ENCODE measurements at places on chromosomes 6 and 20.

GRCh38 chr6:170130771-170131241, 160.1 kb downstream of the DLL1 start:
- no peak for DNase-seq

DNA sequence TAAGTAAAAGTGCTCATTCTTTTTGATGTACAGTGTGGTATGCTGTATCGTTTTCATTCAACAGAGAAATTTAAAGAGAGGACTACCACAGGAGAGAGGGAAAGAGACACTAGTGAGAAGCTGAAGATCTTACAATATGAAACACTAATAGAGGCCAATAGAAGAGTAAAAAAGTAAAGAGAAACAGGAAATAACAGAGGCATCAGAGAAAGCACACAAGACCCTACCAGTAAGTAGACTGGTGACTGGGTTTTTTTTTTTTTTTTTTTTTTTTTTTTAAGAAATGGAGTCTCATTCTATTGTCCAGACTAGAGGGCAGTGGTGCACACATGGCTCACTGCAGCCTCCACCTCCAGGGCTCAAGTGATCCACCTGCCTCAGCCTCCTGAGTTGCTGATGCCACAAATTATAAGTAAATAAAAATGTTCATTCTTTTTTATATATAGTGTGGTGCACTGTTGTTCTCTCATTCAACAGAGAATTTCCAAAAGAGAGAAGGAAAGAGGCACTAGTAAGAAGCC, 18.8 kb downstream of the ELOVL4 start:
- no peak for DNase-seq

DNA sequence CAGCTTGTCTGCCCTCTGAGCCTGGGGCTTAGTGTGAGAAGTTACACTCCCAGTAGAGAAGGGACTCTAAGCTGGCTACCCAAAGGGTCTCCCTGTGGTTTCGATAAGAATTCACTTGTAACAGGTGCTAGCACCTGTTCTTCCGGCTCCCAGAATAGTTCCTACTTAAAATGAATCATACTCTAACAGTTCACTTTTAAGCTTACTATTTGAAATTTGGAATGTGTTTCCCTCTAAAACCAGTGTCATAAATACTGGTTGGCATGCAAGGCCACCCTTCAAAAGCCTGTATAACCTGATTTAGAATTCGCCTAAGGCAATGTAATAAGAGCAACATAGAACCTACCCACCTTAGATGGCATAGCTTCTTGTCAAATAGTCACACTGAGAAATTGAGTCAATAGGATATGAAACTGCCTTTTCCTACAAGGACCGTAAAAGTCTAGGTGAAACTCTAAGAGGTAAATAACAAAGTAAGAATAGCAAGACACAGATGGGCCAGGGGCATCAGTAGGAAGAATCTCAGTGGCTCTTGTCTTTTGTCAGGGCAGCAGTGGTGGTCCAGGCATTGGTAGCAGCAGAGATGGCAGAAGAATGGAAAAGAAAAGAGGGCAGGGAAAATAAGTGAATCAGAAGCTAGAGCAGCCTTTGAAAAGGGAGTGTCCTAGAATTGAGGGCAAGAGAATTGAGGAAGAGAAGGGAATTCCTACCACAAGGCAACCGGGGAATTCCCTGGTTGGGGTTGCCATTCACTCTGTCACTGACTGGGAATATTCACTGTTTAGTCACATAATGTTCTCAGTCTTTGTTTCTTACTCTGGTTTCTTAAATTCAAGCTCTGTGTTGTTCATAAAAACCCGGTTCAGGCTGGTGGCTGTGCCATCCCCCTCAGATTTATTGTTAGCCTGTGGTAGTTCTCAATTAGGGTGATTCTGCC, 91.5 kb downstream of the HIVEP2 start:
- no peak for DNase-seq

DNA sequence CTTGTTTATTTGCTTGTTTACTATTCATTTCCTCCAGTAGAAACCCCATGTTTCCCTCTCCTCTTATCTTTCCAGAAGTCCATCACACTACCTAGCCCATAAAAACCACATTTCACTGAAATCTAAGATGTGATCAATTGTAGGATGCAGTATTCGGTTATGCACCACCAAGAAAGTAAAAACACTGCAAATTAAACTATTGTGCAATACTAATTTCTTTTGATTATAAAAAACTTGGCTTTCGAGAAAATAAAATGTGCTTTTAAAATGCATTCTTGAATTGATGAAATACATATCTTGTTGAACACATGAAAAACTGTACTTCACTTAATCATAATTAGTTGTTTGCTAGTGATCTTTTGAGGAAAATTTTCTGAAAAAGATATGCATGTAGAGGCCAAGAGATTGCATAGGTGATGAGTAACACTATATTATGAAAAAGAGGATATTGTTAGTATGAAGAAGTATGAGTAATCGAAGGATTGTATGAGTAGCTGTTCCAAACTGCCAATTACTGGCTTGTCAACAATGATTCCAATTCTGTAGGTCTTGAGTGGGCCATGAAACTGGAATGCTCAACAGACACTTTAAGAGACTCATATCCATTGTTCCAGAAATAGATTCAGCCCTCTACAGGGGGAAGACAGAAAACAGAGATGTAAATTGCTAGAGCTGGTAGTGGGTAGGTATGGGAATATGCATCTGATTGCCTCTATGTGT, 79.7 kb downstream of the RNF217 start:
- DNase-seq: no peak

DNA sequence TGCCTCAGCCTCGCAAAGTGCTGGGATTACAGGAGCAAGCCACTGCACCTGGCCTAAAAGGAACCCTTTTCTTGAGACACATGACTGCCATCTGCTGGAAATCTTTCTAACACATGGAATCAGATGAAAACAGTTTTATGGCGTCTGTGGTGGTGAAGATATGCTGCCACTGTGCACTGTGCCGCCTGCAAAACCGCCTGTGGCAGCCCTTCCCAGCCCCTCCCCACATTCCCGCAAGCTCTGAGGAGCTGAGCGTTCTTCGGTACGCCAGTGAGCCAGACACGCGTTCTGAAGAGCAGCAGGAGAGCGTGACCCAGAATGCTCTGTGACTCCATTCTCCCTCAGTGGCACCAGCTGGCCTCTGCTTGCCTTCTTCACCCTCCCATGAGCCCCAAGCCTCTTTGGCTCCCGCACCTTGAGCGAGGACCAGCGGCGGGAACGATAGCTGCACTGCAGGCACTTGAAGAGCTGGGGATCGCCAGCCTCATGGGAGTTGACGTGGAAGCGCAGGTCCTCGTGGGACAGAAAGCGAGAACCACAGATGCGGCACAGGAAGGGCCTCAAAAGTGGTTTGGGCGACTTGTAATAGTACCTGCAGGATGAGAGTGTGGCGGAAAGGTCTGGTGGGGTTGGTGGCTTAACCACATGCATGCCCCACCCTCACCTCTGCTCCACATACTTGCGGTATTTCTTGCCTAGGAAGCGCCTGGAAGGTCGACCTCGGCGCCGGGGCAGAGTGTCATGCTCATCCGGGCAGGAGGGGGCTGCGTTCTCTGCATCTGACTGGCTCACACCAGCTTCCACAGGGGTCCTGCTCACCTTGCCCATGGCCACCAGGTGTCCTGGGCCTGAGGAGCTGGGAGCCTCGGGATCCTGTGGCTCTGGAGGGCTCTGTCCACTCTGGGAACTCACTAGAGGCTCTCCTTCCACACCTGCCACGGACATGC, 8.7 kb downstream of the ZNF335 start:
- peak; percentile 54 for DNase-seq

DNA sequence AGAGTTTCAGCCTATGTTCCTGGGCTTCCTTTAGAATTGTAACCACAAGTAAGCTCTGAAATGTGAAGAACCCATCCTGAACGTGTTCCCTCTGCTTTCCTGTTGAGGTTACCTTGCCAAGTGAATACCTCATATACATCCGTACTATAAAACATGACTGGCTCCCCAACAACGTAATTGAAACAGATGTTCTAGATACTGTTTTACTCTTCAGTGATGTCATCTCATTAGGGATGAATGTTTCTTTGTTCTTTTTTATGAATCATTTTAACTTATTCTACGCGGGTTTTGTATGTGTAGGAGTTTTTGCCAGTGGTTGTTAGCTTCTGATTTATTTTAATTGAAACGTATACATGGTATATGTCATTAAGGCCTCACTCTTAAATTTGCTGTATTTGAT, 166.8 kb downstream of the SAMD5 start:
- no peak for DNase-seq

GRCh38 chr20:51972056-51972455, 169.7 kb upstream of the SALL4 start:
- DNase-seq: no peak

- no peak for DNase-seq
Observed at GRCh38 chr6:49284180-49284579, 178.9 kb downstream of the MMUT start.

DNA sequence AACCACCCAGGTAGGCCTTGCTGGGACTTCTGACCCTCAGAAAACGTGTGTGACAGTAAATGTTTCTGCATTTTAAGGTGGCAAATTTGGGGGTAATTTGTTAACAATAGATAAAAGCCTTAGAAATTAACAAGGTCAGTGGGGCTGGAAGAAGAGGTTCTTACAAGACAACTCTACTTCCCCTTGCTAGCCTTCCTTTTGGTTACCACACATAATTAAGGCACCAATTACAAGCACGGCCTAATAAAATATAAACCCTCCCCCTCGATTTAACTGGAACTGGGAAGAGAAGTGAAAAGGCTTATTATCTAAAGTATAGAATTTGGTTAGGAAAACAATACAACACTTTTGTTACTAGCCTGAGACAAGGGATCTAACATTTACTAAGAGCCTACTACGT, 38.8 kb downstream of the ELOVL5 start:
- DNase-seq: no peak

- DNase-seq: no peak
Observed at GRCh38 chr20:46963196-46963529, 68.5 kb downstream of the EYA2 start.

GRCh38 chr20:54199721-54200176, 8.1 kb upstream of the PFDN4 start:
- peak; percentile 79 for DNase-seq

- DNase-seq: no peak
Observed at GRCh38 chr6:10112871-10113549, 301.9 kb downstream of the TFAP2A start.

GRCh38 chr20:48139262-48140041, 354.2 kb upstream of the SULF2 start:
- DNase-seq: no peak

- DNase-seq: no peak
Observed at GRCh38 chr20:4131911-4132310, 116.6 kb upstream of the RNF24 start.

- DNase-seq: peak; percentile 64
Observed at GRCh38 chr6:149233056-149233715, 84.3 kb upstream of the TAB2 start.

DNA sequence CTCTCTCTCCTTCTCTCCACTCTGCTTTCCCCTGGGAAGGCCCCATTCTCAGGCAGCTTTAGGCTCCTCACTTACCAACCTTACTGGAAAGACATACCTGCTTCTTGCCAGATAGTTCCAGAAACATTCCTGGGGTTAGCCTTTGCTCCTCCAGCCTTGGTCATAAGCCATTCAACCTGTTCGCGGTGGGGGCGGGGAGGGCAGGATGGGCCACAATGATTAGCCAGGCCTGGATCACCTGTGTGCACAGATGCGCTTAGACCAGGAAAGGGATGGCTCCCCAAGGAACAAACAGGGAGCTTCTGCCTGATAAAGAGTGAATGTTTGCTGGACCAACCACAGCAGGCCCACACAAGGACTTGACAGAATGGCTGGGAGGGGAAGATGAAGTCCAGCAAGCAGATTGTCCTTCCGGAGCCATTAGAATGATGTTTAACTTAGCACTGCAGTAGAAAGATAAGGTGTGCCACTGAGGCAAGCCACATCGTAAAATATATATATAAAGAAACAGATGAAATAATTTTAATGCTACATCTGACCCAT, 57.7 kb upstream of the CDKAL1 start:
- no peak for DNase-seq
